ENCODE measurements at places on chromosomes 2 and 18. TPM values are rescaled to one million over a fixed set of nuclear protein-coding genes. Genes with fewer than 3 reads are reported as not detected.

The POTEC gene
- not detected for total RNA-seq

The DSG4 gene
- total RNA-seq, result not detected

GRCh38 chr2:188320861-188321260, 29.2 kb downstream of the GULP1 start:
- no peak for DNase-seq

- DNase-seq, result no peak
Observed at GRCh38 chr18:46877329-46877987, 39.8 kb downstream of the PIAS2 start.

DNA sequence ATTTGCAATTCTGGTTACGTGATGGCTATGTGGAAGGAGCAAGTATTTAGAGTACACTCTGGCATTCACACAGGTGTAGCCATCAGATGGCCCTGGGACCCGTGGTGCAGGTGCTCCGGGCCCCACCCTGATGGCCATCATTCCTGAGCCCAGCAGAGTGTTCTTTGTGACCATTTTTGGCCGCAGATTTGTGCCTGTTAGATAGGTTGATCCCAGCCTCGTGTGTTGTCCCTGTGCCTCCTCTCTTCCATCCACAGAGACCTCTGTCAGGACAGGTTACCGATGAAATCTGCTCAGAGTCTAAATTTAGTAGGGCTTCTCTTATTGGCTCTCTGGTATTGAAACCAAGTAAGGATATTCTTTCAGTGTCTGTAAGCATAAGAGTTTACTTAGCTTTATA, 33.9 kb downstream of the MAPRE2 start:
- DNase-seq, result no peak

DNA sequence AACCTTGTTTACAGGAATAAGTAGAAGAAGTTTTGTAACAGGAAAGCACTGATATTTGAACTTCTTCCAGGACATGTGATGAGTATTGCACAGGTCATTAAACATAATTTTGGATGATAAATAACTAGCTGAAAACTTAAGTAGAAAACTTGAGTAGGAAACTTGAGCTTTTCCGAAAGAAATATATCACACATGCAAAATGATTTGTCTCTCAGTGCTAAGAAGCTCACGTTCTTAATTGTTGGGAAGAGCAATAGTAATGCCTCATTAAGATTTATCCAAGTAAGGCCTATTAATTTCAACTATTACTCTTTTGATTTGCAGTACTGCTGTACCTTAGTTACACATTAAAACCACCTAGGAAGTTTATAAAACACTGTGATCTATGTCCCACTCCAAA, 1921.9 kb upstream of the LRRTM1 start:
- DNase-seq, result no peak

DNA sequence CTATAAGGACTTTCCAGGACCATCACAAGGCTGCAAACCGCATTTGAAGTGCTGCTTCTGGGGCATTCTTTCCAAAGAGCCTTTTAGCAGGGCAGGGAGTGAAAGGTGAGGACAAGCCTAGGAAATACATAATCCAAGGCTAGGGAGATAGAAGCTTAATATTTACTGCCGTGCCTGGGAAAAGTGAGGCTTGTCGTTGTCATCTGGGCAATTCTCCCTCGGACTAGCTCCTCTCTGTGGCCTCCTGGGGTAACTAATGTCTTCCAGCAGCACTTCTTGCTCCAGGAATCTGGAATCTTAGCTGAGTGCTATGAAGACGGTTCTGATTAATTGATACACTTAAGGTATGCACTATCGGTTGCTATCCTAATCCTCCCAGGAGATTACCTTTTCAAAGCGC, 69.3 kb upstream of the ATL2 start:
- DNase-seq, result no peak

DNA sequence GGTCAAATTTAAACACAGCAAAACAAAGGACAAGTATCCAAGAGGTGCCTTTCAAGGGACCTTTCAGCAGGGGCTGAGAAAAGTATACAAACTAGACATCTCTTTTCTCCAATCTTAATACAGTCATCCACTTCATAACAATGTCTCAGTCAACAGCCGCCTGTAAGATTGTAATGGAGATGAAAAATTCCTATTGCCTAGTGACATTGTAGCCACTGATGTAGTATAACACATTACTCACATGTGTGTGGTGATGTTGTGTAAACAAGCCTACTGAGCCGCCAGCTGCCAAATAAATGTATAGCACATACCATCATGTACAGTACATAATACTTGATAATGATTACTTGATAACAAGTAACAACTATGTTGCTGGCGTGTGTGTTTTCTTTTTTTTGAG, 31.0 kb downstream of the VIT start:
- DNase-seq, result no peak

GRCh38 chr18:63869851-63870250, 17.7 kb upstream of the SERPINB2 start:
- DNase-seq, result no peak

GRCh38 chr18:12287131-12287681, 20.8 kb upstream of the TUBB6 start:
- peak; percentile 91 for DNase-seq

DNA sequence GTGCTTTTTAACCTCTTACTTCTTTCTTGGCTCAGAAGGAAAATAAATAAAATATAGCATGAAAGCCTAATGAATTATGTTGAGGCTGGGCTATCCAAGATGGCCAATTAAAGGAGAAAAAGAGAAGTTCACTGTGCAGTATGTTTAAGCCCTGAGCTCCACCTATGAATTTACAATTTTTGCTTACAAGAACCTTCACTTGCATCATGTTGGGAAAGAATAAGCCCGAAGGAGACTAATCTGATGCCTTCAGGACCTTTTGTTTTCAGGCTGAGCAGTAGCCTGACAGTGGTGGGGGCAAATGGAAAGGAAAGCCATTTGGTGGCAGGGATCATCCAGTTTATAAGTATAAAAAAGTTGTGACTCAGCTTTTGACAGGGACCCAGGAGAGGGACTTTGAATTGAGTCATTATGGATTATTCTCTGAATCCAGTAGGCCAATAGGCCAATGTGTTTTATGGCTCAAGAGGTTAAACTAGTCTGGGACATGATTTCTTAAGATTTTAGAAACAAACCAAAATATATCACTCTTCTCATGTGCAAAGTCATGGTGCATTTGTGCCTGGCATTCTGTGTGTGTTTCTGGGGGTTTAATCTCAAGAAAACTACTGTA, 56.9 kb downstream of the E2F6 start:
- DNase-seq, result no peak

- DNase-seq, result no peak
Observed at GRCh38 chr18:62939926-62940325, 224.6 kb downstream of the PHLPP1 start.

DNA sequence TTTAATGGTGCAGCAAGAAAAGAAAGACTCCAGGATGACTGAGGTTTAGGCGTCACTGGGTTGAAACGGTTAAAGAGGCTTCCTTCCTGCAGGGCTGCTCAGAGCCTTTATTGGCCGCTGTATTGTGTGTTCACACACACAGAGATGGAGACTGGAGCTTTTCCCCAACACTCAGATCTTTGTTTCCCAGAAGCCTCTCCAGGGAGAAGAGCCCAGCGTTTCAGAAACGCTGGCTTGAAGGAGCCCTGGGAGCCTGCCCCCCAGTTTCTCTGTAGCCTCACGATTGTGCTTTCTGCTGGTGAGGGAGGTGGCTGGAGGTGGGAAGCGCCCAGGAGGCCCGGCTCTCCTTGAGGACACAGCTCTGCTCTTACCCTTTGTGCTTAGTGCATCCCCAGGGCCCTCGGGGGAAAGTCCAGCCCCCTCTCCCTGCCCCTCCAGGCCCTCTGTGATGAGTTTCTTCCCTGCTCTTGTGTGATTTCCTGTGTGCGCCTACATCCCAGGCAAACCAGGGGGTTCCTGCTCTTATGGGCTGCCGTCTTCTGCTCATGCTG, 37.1 kb downstream of the RRM2 start:
- peak; percentile 54 for DNase-seq

DNA sequence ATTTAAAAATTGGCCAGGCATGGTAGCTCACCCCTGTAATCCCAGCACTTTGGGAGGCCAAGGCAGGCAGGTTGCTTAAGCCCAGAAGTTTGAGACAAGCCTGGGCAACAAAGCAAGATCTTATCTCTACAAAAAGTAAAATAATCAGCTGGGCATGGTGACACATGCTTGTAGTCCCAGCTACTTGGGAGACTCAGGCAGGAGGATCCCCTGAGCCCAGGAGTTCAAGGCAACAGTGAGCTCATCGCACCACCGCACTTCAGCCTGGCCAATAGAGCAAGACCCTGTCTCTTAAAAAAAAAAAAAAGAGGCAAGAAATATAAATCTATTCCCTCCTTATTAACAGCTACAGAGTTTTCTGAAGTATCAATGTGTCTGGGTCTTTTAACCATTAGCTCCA, 51.9 kb downstream of the ESCO1 start:
- no peak for DNase-seq

- DNase-seq, result no peak
Observed at GRCh38 chr2:158477202-158477601, 20.4 kb downstream of the PKP4 start.

GRCh38 chr18:2059336-2059735, 512.0 kb downstream of the METTL4 start:
- no peak for DNase-seq

GRCh38 chr2:192696857-192697256, 502.1 kb upstream of the TMEFF2 start:
- DNase-seq, result no peak

- no peak for DNase-seq
Observed at GRCh38 chr18:32308493-32309120, 118.8 kb downstream of the MEP1B start.

DNA sequence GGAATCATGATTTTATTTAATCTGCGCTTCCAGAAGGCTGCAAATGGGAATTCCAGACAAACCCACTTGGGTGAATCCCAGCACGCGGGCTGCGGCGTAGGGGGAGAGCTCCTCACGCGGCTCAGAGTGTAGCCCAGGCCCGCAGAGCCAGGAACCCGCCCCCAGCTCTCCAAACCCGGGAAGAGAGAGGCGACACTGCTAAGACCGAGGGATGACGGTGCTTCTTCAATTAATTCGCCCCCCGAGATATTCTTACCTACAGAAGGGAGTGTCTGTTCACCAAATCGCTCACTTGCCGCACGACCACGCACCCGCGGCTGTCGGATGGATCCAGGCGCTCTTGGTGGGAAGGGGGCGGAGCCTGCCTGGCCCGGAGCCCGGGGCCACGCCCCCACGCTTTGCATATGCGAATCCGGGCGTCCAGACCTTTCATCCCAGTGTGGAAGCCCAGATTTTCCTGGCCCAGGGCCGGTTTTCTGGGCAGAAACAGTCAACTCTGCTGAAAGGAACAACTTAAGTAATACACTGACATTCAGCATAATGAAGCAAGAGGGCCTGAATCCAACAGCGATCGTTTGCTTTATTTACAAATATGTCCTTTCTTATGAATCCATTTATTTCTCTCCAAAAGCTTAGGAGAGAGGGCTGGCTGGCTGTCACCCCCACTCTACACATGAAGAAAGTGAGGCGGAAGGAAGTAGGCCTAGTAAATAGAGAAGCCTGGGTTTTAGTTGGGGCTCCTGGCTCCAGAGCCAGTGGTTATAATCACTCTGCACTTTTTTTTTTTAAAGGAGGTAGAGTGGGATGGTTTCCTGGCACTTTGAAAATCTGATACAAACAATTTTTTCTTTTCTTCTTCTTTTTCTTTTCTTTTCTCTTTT, at the start of gene SLC19A3:
Gene SLC19A3, minus strand, starts transcription at position 342 of the 881 bp plus-strand sequence. CDS start 15,710 bp downstream, outside the sequence.
- DNase-seq, result no peak

DNA sequence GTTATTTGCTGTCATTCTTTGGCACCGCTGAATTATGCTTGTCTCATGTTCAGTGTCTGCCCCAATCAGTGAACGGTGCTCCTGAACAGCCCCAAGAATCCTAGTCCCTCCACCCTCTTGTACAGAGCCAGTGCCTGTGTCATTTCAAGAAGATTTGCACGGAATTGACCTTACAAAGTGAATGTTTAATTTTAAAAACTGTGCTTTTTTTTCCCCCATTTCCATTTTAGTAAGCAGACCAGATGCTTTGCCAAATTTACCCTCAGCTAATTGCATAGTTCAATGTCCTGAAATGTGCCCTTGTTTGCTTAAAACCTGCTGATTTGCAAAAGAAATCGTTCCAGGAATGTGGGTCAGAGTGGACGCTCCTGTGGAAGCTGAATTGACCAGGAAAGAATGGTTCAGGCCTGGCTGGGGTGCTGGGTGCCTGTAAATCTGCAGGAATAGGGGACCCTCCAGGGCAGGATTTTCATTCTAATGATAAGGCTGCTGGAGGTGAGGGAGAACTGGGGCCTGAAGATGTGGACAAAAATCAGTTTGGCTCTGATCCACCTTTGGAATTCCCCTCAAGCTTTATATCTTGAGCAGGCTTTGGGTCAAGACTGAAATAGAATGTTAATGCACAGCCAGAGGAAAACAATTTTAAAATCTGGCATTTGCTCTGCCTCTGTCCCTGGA, 20.1 kb downstream of the TMEM17 start:
- DNase-seq, result no peak

DNA sequence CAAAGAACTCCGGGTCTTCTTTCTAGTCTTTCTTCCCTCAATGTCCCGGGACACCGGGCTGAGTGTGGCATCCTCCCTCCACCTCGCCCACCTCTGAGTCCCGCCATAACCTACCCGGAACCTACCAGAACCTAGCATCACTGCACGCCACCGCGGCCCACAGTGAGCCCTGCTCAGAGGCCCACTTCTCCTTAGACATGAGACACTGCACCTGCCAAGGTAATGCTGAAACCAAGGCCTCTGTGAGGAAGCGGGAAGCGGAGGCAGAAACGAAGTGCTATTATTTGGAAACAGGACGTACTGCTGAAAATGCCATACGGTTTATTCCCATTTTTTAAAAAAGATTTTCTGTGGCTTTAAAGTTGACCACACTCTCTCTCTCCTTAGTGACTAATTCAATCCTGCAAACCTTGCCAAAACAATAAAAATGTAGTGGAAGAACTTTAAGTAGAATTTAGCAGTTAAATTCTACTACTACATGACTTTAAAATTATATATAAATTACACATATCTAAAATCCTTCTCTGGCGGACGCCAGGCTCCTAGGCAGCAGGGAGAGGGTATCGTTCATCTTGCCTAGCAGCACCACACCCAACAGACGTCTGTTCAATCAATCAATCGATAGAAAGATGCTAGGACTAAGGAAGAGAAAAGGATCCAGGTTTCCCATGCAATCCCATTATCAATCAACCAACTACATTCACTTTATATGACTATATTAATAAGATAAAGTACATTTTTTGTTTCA, 82.0 kb downstream of the ZNF516 start:
- DNase-seq, result no peak

DNA sequence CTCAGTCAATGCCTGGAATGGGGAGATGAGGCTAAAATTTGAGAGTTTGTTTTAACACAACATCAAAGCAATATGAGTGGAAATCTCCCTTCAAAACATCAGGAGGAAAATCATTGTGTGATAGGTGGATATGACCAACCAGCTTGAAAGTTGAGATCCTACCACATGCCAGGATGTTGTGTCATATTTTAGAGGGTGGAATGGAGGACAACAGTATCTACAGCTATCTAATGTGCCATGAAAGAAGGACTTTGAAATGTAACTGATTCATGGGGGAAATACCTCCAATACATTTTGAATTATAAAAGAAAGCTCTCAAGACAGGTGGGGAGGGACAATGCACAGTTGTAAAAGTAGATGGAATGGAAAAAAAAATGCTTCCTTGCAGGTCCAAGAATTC, 87.8 kb downstream of the SP100 start:
- DNase-seq, result no peak

Data from chondrocyte (in vitro differentiated cells).